ENCODE measurements at places on chromosomes 12 and 14.
A peak's percentile ranks its signal among the peaks of the same experiment; 100 is the strongest.

GRCh38 chr12:108302403-108303311 is 36.5 kb downstream of the CMKLR1 start:
- no peak for DNase-seq

GRCh38 chr12:114668151-114668885 is 15.7 kb downstream of the TBX3 start:
- no peak for DNase-seq

DNA sequence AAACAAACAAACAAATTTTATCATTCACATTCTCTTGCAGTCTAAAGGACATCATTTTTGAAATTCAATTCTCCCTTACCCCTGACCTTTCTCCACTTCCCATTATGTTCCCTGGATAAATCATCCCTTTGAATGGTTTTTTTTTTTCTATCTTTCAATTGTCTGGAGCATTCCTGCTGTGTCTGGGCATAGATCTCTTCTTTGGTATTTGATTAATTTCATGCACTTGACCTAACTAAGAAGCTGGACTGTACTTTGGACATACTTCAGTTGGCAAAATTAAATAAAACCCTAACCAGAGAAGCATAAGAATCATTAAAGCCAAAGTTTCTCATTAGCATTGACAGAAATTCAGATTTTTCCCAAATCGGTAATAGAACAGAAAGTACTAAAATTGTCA is 163.6 kb upstream of the BMP4 start:
- DNase-seq = no peak

- no peak for DNase-seq
Measured at GRCh38 chr14:66240105-66240504, 246.1 kb upstream of the CCDC196 start.

GRCh38 chr12:64814432-64814831 is 10.0 kb upstream of the TBC1D30 start:
- no peak for DNase-seq

GRCh38 chr12:109578330-109578927 is 4.8 kb downstream of the MVK start:
- DNase-seq = no peak

DNA sequence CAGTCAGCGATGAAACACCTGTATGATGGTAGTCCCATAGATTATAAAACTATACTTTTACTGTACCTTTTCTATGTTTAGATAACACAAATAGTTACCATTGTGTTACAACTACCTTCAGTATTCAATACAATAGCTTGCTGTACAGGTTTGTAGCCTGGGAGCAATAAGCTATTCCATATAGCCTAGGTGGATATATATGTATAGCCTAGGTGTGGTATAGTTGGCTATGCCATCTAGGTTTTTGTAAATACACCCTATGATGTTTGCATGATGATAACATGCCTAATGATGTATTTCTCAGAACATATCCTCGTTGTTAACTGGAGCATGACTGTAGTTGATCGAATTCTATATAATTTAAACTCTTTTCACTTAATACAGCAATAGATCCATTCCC is 316.1 kb downstream of the FUT8 start:
- DNase-seq = no peak

DNA sequence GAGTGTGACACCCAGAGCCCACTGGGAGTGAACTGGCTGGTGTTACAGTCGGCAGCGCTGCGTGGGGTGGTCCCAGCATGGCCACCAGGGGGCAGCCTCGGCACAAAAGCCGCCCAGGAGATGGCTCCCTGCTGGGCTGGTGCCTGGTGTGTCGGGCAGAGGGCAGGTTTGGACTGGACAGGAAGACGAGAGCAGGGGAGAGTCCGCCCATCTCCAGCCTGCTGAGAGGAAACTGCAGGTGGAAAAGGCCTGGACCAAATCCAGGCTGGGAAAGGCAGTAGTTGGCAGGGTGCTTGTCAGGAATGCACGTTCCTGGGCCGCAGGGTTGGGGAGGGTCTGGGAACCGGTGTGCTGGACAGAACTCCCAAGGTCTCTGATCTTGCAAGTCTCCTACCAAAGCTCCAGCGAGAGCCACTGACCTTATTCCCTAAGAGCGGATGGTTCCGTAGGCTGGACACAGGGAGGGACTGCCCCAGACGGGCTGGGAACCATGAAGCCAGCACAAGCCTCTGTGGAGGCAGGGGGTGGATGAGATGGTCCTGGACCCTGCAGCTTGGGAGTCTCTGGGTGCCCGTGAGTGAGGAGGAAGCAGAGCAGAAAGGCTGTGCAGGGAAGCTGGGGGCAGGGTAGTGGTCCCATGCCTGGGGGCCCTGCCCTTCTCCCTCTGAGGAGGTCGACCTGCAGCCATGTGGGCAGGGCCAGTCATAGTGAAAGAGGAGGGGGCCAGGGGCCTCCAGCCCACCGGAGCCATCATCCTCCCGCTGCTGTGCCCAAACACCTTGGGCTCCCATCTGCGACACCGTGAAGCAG is 1.8 kb downstream of the AHNAK2 start:
- DNase-seq = peak; percentile 87

DNA sequence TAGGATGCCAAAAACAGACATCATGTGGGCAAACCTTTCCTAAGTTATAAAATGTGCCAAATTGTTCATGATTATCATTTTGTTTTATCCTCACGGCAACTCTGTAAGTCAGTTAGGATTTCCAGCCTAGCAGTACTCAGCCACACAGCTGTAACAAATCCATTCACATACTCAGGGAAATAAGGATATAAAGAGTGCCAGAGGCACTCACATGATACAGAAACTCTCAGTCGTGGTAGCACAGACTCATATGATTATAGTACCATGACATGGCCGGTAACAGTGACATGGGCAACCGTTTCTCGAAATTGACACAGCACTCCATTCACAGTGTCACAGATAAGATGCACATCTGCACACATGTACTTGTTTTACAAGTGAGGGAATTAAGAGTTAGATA is 344.2 kb downstream of the LRIG3 start:
- DNase-seq = no peak
